ENCODE measurements at places on chromosomes 3 and 15.

DNA sequence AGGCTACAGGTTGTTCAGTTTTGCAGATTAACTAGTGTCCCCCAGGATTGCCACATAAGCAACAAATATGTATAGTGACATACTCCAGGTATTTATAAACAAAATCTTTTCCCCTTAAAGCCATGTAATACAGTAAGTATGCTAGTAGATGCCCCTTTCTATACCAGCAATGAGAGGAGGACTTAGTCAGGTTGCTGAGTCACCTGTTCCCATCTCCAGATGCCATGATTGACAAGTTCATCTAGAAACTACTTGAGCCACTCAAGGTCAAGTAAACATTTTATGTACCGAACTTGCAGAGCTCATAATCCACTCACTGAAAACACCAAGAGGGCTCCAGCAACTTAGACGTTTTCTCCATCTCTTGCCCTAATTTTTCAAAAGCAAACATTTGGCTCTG, 18.2 kb downstream of the SLC9A9 start:
- DNase-seq = no peak

- no peak for DNase-seq
Observed at GRCh38 chr3:134918441-134918840, 123.4 kb downstream of the EPHB1 start.

GRCh38 chr3:85482213-85482490, 523.4 kb downstream of the CADM2 start:
- DNase-seq = no peak

GRCh38 chr3:13537909-13538296, 11.0 kb upstream of the FBLN2 start:
- DNase-seq = no peak

DNA sequence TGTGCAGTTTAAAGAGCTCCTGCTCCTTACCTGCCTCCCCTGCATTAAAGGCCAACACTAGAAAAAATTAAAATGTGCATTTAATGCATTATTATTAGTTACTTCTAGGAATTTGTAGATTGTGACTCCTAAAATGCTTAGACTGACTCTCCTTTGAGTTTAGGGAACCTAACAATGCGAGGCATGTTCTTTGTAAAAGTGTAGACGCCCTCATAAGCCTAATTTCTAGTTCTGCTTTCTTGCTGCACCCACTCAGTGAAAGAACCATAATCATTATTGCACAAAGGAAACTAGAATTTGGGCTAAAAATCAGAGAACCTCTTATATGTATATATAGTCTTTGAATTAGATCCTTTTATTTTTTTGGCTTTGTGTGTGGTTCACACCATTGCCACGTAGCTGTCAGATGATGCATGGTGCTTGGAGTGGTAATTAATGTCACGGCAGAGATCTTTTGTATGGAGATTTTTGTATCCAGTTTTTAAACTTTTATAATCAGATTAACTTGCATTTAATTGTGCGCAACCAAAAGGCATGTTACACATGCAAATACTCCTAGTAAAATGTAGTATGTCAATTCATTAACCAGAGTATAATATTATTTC, 710 bp downstream of the ABHD10 start:
- no peak for DNase-seq

GRCh38 chr3:30293621-30294240, 312.7 kb upstream of the TGFBR2 start:
- no peak for DNase-seq

GRCh38 chr3:97131476-97131875, 317.1 kb downstream of the EPHA6 start:
- no peak for DNase-seq

- no peak for DNase-seq
Observed at GRCh38 chr3:19573644-19574043, 360.4 kb downstream of the EFHB start.

- no peak for DNase-seq
Observed at GRCh38 chr15:42911058-42911592, 9.5 kb downstream of the TTBK2 start.

- DNase-seq = no peak
Observed at GRCh38 chr15:55526559-55527036, 18.6 kb upstream of the DNAAF4 start.

- no peak for DNase-seq
Observed at GRCh38 chr15:57455929-57456328, 79.6 kb downstream of the CGNL1 start.

- no peak for DNase-seq
Observed at GRCh38 chr15:76161153-76162035, 101.6 kb downstream of the TMEM266 start.

- no peak for DNase-seq
Observed at GRCh38 chr3:126369490-126369889, 12.3 kb upstream of the KLF15 start.

DNA sequence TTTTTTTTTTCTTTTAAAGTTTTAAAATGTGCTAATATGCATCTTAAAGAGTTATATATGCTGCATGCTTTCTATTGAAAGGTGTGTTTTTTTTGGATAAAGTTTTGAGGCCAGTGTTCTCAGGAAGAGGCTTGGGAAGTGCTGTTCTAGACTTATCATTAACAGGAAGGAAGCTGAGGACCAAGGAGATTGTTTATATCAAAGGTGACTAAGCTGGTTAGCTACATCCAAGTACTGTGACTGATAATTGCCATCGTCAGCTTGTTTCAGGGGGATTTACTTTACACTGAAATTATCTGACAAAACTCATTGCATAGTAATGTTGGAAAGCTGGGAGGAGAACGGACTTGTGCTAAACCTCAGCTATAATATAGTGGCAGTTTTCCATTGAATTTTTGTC, 36.3 kb upstream of the UTS2B start:
- no peak for DNase-seq

DNA sequence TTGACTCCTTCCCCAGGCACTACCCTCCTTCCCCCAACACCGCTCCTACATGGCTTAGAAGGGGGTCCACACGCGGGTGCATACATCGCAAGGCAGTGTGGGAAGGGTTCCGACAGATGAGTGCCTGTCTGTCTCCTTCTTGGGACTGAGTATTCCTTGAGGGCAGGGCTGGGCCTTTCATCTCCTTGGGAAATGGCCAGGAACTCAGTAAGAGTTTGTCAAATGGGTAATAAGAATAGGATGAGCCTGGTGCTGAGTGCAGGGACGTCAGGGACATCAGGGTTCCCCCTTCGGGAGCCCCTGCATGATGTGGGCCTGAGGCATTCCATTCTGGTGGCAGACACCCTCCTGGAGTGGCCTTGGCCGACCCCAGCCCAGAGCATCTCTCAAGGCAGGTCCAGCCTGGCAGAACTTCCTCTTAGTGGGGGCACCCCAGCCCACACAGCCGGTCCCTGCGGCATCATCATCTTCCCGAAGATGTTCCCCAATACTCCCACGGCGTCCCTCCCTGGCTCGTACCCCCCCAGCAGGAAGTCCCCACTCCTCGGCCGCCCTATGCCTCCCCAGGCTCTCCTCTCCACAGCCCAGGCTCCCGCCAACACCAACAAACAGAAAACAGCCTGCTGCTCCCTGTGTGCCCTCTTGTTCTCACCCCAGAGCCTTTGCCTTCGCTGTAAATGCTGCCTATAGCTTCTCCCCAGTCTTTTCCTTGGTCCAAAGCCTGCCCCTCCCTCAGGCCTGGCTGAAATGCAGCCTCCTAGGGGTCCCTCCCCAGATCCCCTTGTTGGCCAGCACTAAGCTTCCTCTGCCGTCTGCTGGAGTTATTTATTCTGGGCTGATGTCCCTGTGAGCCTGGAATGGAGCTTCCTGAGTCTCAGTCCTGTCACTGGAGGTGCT, 67.5 kb upstream of the LCTL start:
- DNase-seq = no peak

- DNase-seq = no peak
Observed at GRCh38 chr3:2166552-2166951, 67.9 kb downstream of the CNTN4 start.

- no peak for DNase-seq
Observed at GRCh38 chr15:85504749-85505676, 124.6 kb downstream of the AKAP13 start.

DNA sequence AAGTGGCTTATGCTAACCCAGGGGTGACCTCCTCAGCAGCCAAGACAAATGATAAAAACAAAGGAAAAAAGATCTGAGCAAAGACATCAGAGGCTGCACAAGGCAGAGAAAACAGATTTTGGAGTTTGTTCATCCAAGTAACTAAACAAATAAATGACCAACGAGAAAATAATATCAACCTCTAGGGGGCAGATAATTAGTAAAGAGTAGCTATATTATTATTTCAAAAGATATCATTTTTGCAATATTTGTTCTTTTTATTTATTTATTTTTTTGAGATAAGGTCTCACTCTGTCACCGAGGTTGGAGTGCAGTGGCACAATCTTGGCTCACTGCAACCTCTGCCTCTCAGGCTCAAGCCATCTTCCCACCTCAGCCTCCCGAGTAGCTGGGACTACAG, 101.8 kb downstream of the PCCB start:
- DNase-seq = no peak

GRCh38 chr15:33068511-33068990, 126.0 kb downstream of the FMN1 start:
- no peak for DNase-seq

DNA sequence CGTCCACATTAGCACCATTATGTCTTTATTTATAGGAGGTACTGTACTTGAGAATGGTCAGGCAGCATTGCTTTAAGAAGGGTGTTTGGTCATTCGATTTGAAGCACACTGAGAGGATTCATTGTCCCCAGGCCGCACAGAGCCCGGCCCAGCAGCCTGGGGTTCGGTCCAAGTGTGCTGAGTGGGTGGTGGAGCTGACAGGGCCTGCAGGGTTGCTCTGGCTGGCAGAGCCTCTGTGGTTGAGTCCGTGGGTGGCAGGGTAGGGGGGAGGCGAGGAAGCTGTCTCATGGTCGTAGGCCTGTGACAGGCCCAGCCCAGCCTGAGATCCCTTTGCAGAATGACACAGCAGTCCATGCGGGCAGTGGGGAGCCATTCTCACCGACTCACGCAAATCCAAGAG, 227.7 kb upstream of the TOPAZ1 start:
- DNase-seq = no peak

- no peak for DNase-seq
Observed at GRCh38 chr3:128554100-128554464, 61.1 kb upstream of the GATA2 start.

- no peak for DNase-seq
Observed at GRCh38 chr15:79994615-79995014, 23.6 kb upstream of the BCL2A1 start.

DNA sequence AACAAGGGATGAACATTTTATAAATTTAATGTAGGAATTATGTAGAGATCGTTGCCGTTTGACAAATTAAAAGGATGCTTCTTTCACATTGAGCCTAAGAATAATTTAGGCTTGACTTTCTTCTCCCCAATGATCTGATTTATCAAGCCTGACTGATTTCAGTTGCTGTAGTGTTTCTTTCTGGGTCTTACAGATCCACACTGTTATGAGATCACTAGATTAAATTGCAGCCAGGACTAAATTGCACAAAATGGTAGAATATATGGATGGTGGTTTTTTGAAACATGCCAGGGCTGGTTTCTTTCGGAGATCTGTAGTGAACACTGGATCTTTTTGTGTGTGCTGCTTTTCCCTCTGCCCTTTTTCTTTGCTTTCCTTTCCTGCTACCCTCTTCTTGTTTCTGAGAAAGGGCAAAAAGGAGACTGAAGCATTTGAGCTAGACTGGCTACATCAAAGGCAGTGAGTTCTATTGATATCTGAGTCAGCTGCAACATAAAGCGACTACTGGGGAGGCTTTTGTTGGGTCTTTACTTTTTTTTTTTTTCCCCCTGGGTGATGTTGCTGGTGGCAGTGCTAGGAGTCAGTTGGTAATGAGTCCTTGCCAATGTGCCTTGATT, 83.0 kb downstream of the AKAP13 start:
- no peak for DNase-seq

- DNase-seq = no peak
Observed at GRCh38 chr3:13093687-13094086, 20.5 kb upstream of the IQSEC1 start.

DNA sequence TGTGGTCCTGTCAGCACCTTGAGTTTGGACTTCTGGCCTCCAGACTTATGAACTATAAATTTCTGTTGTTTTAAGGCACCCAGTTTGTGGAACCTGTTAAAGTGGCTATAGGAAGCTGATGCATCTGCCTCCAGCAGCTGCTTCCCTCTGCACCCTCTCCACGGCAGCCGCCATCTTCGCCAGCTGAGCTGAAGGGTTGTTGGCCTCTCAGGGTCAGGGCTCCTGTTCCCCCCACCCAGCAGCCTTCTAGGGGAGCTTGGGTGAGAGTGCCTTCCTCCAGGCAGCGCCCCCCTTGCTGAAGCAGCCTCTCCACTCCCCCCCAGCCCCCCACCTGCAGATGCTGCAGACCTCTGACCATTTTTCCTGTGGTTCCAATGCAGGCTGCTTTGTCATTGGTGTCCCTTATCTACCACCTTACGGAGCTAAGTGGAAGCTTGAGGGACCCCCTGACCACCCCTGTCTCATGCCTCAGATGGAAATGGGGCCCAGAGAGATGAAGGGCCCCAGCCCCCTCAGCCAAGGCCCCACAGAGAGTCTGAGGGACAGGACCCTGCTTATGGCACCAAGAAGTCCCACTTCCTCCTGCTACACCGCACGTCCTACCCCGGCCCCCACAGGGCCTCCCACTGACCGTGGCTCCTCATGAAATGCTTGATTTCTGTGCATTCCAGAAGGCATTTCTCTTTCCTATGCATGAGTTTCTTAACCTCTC, 61.4 kb upstream of the TLE3 start:
- DNase-seq = no peak

DNA sequence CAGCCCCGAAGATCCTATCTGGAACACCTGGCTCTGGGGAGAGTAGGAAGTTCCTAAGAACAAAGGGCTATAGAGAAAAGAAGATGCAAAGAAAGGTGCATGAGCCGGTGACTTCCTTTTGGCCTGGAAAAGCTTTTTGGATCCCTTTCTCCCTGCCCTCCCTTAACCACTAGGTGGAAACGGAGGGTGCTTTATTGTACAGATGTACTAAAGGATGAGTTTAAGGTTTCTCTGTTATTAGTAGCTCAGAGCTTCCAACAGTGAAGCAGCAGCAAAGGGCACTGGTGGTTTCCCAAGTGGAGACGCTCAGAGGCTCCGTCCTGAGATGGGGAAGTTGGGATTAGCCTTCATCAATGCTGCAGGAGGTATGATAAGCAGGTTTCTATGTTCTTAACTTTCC, 5.9 kb upstream of the ADGRG7 start:
- DNase-seq = no peak

DNA sequence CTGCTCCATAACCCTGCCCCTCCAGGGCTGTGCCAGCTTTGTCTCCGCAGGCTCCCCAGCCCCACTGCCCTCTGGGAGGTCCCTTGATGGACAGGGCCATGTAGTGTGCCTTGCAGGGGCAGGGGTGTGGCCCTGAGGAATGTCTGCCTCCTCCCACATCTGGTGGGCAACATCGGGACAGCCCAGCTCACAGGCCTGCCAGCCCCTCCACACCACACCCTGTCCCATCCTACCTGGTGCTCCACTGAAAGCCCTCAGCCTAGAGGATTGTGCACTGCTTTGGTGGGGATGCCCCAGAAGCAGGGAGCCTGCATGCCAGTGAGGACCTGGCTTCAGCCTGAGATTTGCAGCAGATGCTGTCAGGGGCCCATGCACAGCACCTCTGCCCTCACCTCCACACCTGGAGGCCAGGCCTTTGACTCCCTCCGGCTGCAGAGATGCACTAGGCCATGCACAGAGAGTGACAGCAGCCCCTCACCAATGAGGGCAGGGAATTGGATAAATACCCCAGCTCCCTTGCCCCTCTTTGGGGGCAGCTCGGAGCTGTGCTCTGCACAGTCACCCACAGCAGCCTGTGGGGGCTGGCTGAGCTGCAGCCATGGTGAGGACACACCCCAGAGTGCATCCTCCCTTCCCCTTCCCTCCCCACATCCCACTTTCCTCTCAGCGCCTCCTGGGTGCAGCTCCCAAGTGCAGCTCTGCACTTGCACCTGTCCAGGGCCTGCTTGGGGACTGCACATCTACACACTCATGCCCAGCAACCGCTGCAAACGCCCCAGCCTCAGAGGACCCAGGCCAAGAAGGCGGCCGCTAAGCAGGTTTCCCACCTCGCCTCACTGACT, 2.7 kb downstream of the C3orf22 start:
- no peak for DNase-seq

Measured in esophagus squamous epithelium (tissue), 5 donors.